ENCODE measurements at places on chromosomes 4 and X.

DNA sequence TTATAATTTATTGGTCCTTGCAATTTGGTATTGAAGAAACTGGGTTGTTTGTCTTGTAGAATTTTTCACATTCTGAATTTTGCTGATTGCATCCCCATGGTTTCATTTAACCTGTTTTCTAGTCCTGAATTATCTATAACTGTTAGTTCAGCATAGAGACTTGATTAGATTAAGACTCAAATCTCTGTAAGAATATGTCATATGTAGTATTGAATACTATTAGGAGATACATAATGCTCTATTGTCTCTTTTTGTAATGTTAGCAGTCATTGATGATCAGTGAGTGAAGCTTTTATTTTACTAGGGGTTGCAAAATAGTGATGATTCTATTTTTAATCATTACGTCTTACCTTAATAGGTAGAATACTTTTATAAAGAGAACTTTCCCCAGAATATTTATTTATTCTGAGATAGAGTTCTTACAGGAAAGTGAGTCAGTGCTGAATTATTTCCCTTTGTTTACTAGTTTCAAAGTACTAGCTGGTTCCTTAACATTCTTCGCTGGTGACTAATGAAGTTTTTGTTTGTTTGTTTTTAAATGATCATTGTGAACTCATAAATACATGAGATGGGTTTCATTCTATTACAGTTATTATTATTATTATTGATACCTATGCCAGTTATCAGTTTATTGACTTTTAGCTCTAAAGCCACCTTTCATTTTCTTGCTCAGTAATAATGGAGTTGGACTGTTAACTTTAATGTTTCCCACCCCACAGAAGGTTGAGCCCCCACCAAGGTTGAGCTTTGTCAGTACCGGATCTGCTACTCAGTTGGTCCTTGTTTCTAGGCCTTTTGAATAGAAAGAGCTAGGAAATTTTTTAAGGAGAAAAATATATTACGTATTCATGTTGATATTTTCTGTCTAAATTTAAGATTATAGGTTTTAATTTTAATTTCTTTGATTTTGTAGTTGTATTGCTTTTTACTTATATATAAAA is 102.3 kb downstream of the LARP1B start:
- DNase-seq, result no peak

DNA sequence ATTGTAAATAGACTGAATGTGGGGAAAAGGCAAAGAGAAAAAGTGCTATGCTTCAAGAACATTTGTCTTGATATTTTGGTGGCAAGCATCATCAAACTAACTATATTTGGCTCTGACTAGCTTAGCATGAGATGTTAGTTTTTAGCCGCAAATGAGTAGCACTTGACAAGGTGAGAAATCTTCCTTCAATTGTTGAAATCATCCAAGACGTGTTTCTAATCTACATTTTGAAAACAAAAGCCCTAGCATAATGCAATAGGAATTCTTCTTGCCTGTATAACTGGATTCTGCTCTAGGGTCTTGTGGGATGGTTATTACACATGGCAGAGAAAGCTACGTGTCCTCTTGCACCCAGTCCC is 92.5 kb downstream of the SORBS2 start:
- DNase-seq, result no peak

GRCh38 chr4:101527188-101527587 is 179.9 kb upstream of the PPP3CA start:
- peak; percentile 21 for DNase-seq

- no peak for DNase-seq
These were observed 124.4 kb downstream of the CPE start for GRCh38 chr4:165502916-165503907.

- no peak for DNase-seq
These were observed 37.9 kb upstream of the FGFBP2 start for GRCh38 chr4:16000708-16001483.
